ENCODE measurements at places on chromosomes 6 and 20. TPM values are rescaled to one million over a fixed set of nuclear protein-coding genes. Genes with fewer than 3 reads are reported as not detected.

DNA sequence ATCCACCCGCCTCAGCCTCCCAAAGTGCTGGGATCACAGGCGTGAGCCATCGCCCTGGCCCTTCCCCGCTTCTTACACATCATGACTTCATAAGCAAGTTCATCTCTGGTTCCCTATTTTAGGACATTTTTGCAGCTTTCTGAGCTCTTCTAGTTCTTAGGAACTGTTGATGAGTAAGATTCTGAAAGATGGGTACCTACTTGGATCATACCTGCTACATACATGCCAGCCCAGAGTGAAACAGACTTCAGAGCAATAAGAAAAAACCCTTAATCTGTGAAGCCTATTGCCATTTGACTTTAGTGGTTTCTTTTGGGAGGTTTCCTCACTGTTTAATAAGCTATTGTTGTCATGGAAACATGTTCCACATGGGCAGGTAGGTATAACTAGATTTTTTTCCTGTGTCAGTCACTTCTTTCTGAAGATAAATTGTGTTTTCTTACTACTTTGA lies 27.9 kb upstream of the TMEM217 start:
- H3K27me3 ChIP-seq, result no peaks in the 10 kb centered on the region
- H3K4me1 ChIP-seq, result no peaks in the 10 kb centered on the region
- H3K27ac ChIP-seq, result no peak overlapping the region
- peaks cover 33% of the 10 kb centered on the region for H3K36me3 ChIP-seq
- no peak for DNase-seq

DNA sequence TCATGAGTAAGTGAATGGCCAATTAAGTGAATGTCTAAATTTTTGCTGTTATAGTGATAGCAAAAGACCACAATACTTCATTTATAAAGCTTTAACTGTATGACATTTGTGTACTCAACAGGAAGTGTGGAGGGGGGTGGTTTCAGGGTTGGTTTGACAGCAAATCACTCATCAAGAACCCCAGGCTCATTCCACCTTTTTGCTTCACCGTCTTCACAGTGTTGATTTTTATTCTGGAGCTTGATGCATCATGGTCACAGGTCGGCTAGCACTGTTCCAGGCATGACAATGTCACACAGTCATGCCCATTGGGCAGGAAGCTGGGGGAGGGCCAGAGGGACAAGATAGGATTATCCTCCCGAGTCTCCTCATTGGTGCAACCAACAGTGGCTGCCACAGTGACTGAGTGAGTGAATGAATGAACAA lies 75.0 kb downstream of the MDGA1 start:
- DNase-seq, result no peak
- peaks cover 35% of the 10 kb centered on the region for H3K4me1 ChIP-seq
- no peak overlapping the region for H3K4me3 ChIP-seq
- H3K36me3 ChIP-seq, result no peaks in the 10 kb centered on the region

DNA sequence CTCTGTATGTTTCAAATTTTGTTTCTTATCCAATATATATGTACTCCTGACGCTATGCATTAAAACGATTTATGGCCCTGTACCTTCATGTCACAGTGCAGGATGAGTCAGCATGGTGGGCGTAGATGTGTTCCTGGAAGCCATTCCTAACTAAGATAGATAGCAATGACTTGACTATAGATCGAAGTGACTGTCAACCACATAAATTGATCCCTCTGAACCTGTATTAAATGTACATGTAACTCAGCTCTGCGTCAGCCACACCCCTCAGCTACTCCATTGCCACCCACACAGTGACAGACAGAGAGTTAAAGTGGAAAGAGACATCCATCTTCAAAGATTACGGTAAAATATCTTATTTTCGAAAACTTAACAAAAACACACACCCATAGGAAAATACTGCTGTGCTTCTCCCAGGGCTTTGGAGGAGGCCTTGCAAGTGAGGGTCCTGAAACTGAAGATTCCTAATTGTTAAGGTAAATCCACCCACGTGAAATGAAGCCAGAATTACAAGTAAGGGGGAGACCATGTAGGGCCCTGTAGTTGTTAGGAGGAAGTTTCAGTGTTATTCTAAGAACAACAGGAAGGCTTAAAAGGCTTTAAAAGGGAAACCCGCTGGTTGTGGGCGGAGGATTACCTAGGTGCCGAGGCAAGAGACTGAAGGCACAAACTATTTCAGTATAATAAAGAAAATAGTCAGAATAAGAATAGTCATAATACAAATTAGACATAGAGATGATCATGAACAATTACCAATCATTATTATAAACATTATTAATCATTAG lies 10.3 kb upstream of the RAD21L1 start:
- H3K27me3 ChIP-seq, result no peaks in the 10 kb centered on the region
- H3K4me3 ChIP-seq, result no peak overlapping the region
- no peaks in the 10 kb centered on the region for H3K36me3 ChIP-seq
- DNase-seq, result no peak

Gene MYB
- total RNA-seq, result 3.7 TPM

DNA sequence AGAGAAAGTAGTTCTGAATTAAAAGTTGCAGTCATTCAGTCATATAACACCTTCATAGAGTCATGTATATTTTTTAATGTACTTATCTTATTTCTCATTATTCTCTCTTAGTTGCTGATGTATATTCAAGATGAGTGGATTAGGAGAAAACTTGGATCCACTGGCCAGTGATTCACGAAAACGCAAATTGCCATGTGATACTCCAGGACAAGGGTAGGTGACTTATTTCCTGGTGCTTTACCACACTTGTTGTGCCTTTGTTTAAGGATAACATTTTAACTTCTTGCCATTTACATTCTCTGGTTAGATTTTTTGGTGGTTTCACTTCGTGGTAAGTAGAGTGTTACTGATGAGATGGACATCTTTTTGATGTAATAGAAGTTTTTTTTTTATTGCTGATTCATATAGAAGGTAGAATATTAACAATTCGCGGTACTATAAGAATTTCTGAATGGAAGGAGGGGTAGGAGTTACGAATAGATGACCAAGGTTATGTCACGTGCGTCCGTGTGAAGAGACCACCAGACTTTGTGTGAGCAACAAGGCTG lies 120.5 kb downstream of the NCOA3 start:
- no peak overlapping the region for H3K27ac ChIP-seq
- no peaks in the 10 kb centered on the region for H3K36me3 ChIP-seq
- no peak for DNase-seq
- H3K4me1 ChIP-seq, result no peaks in the 10 kb centered on the region
- no peak overlapping the region for H3K4me3 ChIP-seq

Gene TNNC2
- total RNA-seq, result not detected

Measured in HCT116 (cell line).